Stimulated activated CD4-positive, alpha-beta T cell treated with anti-CD3 and anti-CD28 coated beads, Interleukin-4, amount 100 ng/mL, for 1 hour (primary cell): ENCODE measurements at places on chromosomes 11 and 22.

DNA sequence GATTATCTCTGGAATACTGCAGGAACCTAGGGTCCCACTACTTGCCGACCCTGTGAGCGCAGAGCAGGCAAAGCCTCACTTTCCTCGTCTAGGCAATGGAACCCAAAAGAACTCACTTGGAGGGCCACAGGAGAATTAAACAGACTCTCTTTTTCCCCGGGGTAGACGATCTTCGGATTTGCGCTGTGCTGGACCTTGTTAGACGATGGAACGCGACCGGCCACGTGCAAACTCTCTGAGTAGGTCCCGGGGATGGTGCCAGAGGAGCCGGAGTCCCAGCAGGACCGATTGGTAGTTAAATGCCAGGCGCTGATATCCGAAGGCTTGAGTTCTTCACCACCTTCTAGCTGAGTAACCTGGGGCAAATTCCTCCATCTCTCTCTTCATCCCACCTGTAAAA is 1.0 kb upstream of the SLC1A2 start:
- no peak for DNase-seq

DNA sequence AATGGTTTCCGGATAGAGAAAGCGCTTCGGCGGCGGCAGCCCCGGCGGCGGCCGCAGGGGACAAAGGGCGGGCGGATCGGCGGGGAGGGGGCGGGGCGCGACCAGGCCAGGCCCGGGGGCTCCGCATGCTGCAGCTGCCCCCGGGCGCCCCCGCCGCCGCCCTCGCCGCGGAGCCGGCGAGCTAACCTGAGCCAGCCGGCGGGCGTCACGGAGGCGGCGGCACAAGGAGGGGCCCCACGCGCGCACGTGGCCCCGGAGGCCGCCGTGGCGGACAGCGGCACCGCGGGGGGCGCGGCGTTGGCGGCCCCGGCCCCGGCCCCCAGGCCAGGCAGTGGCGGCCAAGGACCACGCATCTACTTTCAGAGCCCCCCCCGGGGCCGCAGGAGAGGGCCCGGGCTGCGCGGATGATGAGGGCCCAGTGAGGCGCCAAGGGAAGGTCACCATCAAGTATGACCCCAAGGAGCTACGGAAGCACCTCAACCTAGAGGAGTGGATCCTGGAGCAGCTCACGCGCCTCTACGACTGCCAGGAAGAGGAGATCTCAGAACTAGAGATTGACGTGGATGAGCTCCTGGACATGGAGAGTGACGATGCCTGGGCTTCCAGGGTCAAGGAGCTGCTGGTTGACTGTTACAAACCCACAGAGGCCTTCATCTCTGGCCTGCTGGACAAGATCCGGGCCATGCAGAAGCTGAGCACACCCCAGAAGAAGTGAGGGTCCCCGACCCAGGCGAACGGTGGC is 15.7 kb downstream of the PIK3IP1 start:
- no peak for DNase-seq

DNA sequence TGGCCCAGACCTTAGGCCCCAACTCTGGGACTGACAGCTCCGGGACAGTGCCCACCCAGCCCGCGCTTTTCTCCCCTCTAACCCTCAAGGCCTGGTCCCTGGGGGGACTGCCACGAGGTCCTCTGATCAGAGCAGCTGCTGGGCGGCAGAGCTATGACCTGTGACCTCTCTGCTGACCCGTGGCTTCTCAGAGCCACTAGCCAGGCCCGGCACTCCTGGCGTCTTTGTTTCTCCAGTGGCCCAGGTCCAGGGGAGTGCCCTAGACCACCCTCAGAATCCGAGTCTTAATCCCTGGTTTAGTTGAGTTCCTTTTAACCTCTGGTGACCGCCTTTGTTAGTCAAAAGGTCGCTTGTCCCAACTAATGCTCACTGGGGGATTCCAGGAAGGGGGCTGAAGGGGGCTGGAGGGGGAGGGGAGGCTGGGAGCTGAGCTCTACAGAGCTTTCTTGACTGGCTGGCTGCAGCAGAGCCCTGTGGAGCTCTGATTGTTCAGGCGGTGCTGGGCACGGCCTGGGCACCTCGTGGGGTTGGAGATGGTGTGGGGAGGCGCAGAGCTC is 1.2 kb downstream of the FBLN1 start:
- no peak for DNase-seq

DNA sequence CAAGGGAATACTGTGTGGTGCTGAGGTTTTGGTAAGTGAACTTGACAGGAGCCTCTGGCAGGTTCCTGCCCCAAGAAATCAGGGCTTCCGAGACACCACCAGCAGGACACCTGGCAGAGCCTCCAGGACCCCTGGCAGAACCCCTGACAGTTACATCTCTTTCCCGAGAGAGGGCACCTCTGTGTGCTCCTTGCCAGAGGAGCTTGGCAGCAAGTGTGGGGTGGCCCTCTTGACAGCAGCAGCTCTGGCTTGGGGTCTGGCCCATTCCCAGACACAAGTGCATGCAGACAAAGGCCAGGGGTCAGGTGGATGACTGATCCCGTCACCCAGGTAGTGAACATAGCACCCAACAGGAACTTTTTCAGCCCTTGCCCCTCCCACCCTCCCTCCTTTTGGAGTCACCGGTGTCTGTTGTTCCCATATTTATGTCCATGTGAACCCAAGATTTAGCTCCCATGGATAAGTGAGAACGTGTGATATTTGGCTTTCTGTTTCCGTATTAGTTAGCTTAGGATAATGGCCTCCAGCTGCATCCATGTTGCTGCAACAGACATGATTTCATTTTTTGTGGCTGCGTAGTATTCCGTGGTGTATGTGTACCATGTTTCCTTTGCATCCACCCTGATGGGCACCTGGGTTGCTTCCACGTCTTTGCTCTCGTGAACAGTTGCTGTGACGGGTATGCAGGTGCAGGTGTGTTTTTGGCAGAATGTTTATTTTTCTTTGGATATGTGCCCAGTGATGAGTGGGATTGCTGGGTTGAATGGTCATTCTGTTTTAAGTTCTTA is 21.2 kb upstream of the OSBPL5 start:
- DNase-seq, result no peak

DNA sequence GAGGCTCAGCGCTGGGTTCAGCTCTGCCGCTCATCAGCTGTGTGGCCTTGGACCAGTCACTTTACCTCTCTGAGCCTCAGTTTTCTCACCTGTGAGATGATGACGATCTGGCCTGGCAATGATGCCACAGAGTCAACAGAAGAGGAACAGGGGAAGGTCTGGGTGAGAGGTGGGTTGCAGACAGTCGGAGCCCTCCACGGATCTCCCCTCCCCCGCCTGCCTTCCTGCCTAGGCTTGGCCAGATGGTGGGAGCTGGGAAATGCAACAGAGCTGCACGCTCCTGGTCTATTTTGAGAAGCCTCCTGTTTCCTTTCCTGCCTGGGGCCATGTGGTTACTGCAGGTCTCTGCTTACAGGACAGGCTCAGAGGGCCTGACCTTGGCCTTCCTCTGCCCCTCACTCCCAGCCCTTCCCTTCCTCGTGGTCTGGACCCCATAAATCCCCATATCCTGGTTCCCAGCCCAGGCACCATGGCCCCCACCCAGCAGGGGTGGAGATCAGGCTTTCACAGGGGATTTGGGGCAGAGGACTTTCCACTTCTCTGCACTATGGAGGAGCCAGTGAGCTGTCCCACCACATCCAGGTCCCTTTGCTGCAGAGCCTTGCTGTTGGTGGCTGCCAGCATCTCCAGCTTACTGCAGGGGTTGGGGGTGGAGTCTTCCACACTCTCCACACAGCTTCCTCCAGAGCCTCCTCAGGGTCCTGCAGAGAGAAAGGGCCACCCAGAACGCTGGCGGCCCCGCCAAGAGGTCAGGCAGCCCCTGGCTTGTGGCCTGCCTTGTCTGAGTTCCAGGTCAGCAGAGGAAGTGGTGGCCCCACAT is 46.9 kb downstream of the C11orf96 start:
- DNase-seq, result no peak

GRCh38 chr11:80925321-80925720 is 1484.5 kb upstream of the TENM4 start:
- DNase-seq, result no peak

DNA sequence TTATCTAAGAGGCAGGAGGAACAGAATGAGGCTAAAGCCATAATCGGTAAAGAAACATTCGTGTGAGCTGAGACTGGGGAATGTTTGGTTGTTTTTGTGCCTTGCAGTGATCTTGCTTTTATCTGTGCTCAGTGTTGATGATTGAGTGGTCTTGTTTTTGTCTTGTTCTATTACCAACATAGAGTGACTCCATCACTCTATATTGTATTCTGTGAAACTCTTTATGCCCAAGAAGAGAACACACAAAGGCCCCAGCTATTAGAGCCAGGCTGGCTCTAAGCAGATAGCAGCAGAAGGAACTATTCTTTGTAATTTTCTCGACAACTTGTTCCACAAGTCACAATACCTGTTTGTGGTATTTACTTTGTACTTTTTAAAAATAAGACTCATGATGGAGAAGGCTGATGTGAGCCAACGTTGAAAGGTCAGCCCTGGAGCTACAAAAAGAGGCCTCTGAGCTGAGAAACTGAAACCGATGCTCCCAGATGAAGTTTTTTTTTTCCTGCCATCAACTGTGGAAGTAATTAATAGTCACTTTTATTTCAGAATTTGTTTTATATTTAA is 68.4 kb downstream of the LARGE1 start:
- DNase-seq, result no peak

DNA sequence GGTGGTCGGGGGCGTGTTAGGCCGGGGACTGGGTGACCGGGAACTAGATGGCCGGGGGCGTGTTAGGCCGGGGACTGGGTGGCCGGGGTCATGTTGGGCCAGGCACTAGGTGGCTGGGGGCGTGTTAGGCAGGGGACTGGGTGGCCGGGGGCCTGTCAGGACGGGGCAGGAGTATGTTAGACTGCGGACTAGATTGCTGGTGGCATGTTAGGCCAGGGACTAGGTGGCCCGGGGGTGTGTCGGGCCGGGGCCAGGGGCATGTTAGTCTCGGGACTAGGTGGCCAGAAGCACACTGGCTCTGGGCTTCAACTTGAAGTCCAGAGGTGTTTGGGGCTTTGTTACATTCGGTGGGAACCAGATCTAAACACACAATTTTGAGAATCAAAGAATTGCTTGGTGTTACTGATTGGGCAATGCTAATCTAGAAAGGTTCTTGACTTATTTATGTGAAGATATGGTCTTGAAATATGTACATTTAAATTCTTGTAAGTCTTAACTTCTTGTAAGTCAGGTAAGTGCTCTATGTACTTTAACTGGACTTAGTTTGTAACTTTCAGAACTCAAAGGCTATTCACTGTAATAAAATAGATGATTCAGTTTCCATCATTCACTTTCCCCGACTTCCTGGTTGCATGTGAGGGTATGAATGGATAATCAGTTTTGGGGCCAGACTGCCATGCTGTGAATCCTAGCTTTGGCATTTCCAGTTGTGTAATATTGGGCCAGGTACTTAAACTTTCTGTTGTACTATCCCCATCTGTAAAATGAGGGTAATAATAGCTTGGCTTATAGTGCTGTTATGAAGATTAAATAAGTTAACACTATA is 1.1 kb downstream of the EXT2 start:
- DNase-seq, result peak; percentile 4
